Fibroblast of skin of right quadriceps (primary cell): ENCODE measurements at places on chromosomes 13 and 19.

GRCh38 chr19:861141-861755 lies 1.8 kb downstream of the CFD start:
- DNase-seq: no peak

DNA sequence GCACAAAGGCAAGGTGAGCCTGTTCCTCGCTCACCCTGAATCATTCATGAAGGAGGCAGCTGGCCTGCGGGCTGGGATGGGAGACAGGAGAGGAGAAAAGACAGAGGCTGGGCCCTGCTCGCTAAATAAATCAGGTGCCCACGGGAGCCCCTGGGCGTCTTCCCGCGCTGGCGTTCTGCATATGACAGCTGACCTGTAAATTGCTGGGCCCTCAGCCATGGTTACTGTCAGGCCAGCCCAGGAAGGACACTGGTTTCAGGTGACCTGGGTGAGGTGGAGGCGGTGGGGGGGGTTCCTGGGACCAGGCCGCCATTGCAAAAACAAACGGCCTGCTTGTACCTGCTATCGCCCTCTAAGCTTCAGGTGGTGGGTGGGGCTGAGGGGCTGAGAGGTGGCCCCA lies 3.4 kb upstream of the PTBP1 start:
- DNase-seq: no peak

DNA sequence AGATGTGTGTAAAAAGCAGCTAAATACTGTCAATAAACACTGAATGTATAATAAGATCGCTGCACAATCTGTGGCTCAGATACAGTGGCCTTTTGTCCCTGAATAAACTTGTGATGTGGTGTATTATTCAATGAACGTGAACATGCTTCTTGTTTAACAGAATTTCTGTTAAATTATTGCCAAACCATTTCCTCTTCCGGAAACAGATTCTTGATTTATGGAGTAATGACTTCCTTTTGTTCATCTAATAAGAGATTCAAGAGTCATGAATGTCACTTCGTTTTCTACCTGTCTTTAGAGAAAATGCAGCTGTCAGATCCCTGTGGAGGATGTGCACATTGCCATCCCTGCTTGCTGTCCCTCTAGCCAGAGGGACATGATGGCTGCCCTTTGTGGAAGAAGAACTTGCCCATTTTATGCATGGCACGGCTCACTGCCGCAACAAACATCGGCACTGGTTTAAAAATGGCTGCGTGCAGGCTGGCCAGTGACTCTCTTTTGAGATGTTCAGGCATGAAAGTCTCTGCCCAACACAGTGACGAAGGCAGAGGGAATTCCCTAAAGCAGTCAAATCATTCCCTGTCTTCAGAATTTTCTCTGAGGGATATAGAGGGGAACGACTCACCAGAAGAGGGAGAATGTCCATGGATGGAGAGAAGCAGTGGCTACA lies 3.1 kb upstream of the TNFSF13B start:
- no peak for DNase-seq

DNA sequence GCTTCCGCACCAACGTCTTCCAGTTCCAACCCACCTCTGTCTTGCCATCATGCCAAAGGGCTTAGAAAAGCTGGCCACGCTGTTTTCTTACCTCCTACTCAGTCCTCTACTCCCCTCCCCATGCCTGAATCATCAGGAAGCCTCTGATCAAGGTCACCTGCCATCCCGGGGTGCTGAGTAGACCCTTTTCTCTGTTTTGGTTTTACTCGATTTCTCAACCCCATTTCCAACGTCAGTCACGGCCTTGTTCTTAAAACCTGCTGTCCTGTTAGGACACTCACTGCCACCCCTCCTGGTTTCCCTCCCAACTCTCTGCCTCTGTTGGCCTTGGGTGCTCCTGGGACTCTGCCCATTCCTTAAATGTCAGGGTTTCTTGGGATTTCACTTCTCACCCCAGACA lies 350.1 kb downstream of the FOXO1 start:
- no peak for DNase-seq

- DNase-seq: no peak
These were observed 12.9 kb upstream of the NDUFS7 start for GRCh38 chr19:1370579-1371361.

DNA sequence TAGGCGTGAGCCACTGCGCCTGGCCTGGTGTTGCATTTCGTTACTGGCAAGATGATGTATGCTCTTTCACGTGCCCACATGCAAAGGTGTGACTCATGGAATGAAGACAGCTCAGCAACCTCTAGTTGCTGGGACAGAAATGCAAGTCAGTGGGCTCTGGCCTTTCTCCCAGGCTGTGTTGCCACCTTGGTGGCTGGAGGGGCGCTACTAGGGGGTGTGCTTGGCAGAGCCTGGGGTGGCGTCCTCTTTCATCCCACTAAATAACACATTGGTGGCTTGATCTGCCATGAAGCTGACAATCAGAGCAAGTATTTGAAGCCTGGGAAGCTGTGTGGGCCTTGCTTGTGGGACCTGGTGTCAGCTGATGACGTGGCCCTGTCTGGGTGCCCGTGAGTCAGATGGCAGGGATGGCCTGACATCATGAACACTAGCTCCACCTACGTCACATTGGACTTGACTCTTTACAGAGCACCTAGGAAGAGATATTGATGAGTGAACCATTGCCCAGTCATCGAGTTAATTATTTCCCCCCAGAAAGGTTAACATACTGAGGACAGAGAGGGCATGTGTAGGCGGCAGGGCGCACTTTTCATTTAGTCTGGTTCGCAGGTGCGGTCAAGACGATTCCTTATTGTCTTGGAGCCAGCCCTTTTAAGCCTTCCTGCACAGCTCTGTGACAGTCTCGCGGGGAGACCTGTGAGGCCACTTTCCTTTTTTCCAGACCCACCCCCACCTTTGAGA lies 154.2 kb downstream of the TM9SF2 start:
- peak; percentile 24 for DNase-seq

DNA sequence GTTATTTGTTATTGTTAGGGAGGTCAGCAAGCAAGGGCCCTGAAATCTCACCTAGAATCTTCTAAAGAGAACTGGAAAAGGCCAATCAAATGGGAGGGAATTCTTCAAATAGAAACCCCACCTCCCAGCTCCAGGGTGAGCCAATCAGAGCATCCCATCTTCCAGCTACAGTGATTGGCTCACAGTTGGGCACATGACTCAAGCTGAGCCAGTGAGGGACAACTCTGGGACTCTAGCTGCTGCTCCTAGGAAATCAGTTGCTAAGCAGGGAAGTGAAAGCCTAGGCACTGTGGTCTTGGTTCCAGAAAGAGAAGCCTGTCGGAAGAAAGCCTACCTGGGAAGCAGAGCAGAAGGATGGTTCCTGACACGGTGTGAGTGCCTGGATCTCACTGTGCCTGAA lies 13.4 kb downstream of the TM6SF2 start:
- no peak for DNase-seq

GRCh38 chr13:53241891-53242348 lies 213.3 kb downstream of the OLFM4 start:
- DNase-seq: no peak

DNA sequence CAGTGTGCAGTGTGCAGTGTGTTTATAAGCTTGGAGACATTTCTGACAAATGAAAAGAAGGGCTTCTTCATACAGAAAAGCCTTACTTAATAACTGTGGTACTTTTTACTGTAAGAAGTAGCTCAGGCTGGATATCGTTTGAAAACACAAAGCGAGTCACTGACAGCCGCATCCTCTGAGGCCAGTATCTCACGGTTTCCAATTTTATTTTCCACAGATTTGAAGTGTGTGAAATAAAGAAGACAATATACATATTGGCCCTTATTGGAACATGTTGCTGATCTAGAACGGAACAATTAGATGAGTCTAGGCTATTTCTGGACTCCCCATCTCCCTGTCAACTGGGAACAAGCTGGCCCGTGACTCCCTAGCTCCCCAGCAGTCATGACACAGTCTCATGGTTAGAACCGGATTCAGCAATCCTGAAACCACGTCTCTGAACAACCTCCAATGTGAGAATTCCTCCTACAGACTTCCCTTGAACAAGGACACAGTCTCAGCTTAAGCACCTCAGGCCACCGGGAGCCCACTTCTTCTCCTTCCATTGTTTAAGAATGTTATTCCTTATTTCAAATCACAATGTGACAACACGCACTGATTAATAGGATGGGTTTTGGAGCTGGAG lies 484.5 kb downstream of the COG6 start:
- DNase-seq: no peak

DNA sequence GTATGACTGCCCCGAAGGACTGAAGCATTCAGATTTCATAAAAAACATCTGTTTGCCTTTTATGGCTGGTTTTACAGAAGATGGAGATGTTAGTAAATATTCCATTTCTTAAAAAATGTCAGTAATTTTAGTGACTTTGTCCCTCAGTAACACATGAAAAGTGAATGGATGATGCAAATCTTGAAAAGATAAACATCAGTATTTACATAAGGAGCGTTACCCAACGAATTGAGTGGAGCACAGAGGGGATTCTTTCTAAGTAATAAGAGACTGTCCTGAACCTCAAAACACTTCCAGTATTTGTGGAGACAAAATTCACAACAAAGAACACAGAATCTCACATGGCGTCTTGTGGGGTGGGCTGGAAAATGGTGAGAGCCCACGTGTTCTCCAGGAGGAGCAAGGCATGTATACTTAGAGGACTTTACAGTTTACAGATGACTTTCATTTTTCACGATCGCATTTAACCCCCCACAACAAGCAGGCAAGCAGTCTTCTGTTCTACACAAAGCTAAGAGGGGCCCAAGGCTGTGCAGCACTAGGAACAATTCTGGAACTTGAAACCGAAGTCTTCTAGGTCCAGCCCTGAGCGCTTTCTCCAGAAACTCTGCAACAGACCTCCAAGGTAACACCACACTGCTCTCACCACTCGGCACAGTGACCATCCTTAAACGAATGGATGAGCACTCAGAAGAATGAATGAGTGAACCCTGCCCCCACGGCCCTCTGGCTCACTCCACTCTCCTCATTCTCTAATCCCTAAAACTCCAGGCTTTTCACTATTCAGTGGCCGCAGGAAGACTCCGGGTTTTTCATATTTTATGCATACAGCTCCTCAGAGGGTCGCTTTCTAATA lies 709.8 kb downstream of the UQCRFS1 start:
- DNase-seq: no peak

- peak; percentile 65 for DNase-seq
These were observed 422.3 kb upstream of the GPC6 start for GRCh38 chr13:92804346-92804745.

- peak; percentile 64 for DNase-seq
These were observed 37.0 kb upstream of the FARP1 start for GRCh38 chr13:98105929-98106336.

DNA sequence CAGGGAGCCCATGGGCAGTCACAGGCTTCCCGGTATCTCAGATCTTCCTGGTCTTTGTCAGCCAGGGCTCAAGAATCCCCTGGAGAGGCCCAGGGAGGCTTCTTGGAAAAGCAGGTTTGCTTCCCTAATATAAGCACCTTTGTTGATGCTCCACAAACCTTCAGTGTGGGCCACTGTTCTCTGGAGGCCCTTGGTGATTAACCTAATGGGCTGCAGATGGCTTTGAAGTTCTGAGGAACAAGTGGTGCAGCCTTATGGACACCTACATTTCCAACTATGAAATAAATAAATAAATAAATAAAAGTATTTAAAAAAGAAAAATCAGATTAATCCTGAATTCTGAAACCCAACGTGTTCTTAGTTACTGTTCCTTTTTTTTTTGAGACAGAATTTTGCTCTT lies at the start of gene BSPH1:
Gene BSPH1, minus strand, starts transcription at position 101 of the 400 bp plus-strand sequence. Its CDS starts 89 bp downstream, at position 12.
- DNase-seq: no peak

DNA sequence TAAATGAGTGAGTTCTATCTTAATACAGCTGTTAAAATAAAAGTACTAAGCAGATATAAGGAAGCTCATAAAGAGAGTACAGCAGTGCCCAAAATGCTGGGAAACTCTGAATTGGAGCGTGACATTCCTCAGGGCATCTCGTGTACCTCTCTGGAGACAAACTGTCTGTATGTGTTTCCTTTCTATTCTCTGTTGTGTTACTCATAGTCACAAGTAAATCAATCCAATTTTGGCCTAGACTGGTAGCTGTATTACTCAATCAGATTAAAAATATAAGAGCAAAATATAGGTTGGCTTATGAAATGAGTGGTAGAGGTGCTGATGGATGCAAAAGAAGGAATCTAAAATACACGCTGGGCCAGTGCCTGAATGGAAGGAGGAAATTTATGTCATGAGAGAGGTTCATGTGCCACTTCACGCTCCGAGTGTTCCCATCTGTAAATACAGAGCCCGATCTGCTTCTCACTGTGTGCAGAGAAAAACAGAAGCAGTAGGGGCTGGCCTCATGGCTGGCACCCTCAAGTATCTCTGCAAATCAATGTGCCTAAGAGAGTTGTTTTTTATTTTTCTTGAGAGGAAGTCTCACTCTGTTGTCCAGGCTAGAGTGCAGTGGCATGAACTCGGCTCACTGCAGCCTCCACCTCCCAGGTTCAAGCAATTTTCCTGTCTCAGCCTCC lies 58.7 kb upstream of the RGCC start:
- DNase-seq: no peak

DNA sequence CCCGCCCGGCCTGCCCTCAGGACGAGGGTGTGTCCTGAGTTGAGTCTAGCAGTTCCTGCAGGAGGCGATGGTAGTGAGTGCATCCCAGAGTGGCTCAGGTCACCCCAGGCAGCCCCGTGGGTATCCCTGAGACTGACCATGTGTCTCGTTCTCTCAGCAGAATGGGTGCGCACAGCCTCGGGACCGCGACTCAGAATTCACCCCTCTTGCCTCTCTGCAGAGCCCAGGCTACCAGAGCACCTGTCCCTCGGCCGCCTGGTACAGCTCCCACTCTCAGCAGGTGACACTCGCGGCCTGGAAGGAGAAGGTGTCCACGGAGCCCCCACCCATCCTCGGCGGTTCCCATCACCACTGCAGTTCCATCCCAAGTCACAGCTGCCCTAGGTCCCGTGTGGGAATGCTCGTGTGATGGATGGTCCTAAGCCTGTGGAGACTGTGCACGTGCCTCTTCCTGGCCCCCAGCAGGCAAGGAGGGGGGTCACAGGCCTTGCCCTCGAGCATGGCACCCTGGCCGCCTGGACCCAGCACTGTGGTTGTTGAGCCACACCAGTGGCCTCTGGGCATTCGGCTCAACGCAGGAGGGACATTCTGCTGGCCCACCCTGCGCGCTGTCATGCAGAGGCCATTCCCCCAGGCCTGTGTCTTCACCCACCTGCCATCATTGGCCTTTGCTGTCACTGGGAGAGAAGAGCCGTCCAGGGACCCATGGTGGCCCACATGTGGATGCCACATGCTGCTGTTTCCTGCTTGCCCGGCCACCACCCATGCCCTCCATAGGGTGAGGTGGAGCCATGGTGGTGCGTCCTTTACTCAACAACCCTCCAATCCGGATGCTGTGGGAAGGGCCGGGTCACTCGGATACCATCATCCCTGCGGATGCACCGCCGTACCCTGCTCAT lies 87.1 kb upstream of the MCF2L start:
- DNase-seq: no peak

GRCh38 chr13:74530011-74530410 lies 395.8 kb upstream of the KLF12 start:
- DNase-seq: peak; percentile 46

- DNase-seq: peak; percentile 60
These were observed 4.6 kb downstream of the KLF12 start for GRCh38 chr13:74129500-74130191.

GRCh38 chr13:31320946-31321345 lies 121.2 kb downstream of the B3GLCT start:
- DNase-seq: no peak

GRCh38 chr13:95620825-95621498 lies 23.5 kb downstream of the DZIP1 start:
- no peak for DNase-seq
